ENCODE measurements at places on chromosomes 2 and 18.

GRCh38 chr2:161070693-161071479, 89.3 kb upstream of the TANK start:
- no peak for DNase-seq

- DNase-seq = peak; percentile 87
These were observed 90.0 kb upstream of the TAF1B start for GRCh38 chr2:9753276-9753600.

- no peak for DNase-seq
These were observed 125.7 kb downstream of the EIPR1 start for GRCh38 chr2:3251946-3252345.

- no peak for DNase-seq
These were observed 23.4 kb downstream of the AKAIN1 start for GRCh38 chr18:5173646-5174045.

GRCh38 chr2:236404346-236404745, 140.1 kb upstream of the ASB18 start:
- DNase-seq = no peak

- no peak for DNase-seq
These were observed 22.0 kb downstream of the RHOB start for GRCh38 chr2:20468549-20469500.

GRCh38 chr2:101983486-101983885, 8.3 kb upstream of the IL1R2 start:
- no peak for DNase-seq

DNA sequence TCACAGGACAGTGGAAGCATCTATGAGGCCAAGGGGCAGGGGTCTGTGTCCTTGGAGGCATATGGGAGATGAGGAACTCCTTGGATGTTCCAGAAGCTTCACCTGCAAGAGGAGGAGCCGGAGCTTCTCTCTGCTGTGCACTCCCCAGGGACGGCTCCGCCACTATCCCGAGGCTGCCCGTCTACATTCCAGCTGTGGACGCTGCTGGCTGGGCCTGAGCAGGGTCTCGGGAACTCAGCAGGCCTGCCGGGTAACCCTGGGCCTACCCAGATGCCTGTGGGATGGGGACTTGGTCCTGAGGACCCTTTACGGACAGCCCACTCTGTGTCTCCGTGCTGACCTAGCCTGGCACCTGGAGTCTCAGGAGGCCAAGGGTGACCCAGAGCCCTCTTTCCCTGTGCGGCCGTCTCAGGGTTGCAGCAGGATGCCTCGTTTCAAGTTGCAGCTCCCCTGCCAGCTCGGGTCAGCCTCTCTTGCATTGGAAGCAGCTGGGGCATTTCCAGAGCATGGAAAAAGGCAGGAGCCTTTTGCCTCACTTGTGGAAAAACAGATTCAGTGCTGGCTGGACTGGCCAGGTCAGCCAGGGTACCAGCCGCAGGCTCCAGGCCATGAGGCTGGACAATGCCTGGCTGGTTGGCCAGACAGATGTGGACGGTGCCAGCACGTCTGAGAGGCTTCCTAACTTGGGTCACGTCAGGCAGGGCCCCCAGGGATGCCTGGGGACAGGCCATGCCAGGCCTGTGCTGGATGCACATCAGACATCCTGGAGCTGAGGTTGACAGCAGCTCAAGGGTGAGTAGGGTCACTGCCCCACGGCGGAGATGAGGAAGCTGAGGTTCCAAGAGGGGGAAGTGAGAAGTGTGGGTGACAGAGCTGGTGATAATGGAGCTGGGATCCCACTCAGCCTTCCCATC, 41.5 kb downstream of the SCTR start:
- DNase-seq = no peak

DNA sequence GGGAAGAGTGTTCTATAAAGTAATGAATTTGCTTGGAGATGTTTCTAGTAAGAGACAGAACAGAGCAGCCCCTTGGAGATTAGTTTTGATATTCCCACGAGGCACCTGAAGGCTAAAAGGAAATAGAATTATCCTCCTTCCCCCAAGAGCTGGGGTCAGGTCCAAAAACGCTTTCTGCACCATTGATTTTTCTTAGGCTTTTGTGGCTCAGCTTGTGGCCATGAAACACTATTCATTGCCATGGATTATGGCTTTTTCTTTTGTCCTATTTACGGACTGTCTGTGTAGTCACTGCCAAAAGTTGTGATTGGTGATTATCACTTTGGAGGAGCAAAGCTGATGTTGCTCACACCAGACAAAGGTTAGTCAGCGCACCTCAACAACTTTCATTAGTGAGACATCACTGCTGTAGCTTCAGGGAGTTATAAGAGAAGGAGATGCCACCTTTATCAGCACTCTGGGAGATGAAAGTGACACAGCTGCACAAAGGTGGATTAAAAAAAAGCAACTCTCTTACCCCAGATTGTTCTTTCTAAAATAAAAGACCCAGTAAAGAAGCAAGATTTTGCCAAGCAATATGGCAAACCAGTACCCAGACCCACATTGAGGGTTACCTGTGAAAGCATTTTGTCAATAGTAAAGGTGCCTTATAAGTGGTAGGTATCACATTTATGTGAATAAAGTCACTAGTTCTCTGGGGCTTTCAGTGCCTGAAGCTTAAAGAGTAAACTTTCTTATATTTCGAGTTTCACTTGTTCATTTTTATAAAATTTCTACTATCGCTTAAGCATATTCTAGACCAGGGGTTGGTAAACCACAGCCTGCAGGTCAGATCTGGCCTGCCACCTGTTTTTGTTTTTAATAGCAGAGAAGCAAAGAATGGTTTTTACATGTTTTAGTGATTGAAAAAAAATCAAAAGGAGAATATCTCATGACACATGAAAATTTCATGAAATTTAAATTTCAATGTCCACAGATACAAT, 10.6 kb downstream of the CXCR4 start:
- no peak for DNase-seq

- DNase-seq = no peak
These were observed 288.3 kb upstream of the TCF4 start for GRCh38 chr18:55876254-55876653.

GRCh38 chr2:210577263-210578071, 21.1 kb downstream of the CPS1 start:
- DNase-seq = no peak

GRCh38 chr2:26847655-26848335, at the start of gene DPYSL5:
Gene DPYSL5 (plus strand): TSS chr2:26848132. CDS start chr2:26898500, 50,368 bp downstream.
- DNase-seq = no peak

GRCh38 chr18:75211953-75212750, 1.6 kb downstream of the TSHZ1 start:
- DNase-seq = peak; percentile 53

- no peak for DNase-seq
These were observed 7.7 kb downstream of the TSHZ1 start for GRCh38 chr18:75218065-75218923.

DNA sequence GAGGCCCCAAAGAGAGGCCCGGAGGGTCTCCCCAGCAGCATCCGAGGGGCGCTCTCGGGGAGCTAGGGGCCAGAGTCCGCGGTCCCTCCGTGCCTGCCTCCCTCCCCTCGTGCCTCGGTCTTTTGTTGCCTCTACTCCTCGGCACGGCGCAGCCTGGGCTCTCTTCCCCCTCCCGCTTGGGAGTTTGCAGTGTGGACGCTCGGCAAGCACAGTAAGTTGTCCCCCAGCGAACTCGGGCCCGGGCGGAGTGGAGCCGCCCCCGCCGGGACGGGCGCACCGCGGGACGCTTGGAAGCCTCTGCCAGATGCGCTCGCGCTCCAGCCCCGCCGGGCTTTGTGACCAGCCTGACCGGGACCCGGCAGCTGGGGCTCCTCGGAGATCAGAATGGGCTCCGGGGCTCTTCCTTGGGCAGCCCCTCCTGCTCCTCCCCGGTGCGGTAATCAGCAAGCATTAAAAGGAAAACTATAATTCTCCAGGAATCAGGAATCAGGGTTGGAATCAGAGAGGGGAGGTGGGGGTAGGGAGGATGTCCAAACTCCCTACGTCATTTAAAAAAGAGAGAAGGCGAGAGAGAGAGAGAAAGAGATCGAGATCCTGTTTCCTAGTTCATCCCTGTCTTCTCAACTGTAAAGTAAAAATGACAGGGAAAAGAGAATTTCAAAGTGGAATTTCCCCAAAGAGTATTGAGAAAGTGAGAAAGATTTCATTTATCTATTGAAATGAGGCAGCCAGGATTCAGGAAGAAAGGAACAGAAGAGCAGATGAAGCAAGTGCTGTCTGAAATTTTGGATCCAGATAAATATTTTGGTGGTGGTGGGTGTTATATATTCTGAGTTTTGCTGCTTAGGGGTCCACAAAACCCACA, 786 bp upstream of the TMEM200C start:
- DNase-seq = no peak

- DNase-seq = no peak
These were observed 27.2 kb downstream of the OXER1 start for GRCh38 chr2:42736598-42737322.

DNA sequence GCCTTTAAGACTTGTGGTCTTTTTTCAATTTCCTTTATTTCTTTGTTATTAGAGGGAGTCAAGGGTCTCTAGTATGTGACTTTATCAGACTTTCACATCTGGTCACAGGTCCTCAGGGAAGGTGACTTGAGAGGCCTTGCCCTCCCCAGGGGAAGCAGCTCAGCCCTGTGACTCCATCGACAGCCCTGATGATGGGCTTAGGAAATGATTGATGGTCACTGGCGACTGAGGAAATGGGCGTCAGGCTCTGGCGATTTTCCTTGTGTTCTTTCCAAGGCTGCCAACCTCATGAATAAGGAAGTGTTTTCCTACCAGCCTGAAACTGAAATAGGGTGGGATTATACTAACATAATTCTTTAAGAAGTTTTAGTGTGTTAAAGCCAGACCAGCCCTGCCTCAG, 21.1 kb downstream of the SERPINE2 start:
- peak; percentile 42 for DNase-seq

Measured in MG63 (cell line).